NCI-H1436 (cell line): ENCODE measurements at places on chromosomes 5 and 9.

- no peak for DNase-seq
These were observed 242.4 kb upstream of the ATP10B start for GRCh38 chr5:161094411-161094810.

GRCh38 chr9:23674016-23674585, 151.9 kb downstream of the ELAVL2 start:
- no peak for DNase-seq

GRCh38 chr5:4387290-4387689, 752.8 kb upstream of the ADAMTS16 start:
- no peak for DNase-seq

DNA sequence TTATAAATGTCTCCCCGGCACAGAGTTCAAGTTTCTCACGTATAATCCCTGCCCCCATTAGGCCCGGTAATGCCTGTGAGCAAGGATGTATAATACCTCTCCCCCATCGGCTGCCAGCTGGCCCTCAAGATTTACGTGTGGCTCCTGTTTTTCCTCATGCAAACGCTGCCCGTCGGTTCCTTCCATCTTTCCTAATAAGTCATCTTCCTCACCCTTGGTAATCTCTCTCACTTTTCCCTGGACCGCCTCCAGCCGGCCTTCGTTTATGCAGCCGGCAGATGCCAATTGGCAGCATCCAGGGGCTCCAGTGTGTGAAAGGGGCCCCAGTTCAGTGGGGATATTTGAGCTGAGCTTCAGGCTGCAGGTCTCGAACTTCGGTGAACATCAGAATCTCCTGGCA, 86.5 kb upstream of the NEURL1B start:
- DNase-seq: no peak

GRCh38 chr5:1210832-1211251, 9.4 kb downstream of the SLC6A19 start:
- DNase-seq: no peak

GRCh38 chr9:123495731-123496130, 139.7 kb downstream of the CRB2 start:
- DNase-seq: no peak

DNA sequence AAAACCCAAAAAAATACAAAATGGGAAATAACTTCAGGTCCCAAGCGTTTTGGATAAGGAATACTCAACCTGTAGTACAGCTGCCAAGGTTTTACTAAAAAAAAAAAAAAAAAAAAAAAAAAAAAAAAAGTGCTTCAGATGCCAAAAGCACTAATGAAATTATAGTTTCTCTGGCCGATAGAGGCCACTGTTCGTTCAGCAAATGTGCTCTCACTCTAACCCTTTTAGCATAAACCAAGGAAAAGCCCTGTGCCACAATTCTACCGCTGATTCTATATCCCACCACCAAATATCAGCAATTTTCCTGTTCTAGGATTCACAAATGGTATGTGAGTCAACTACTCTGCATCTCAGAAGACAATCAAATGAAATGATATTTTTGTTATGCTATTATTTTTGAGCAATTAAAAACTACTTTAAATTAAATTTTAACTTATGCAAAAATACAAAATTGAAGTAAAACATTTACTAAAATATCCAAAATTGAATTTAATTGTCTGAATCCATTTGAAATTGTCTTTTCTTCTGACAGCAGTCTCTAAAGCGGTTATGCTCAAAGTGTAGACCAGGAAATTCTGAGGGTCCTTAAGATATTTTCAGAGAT, 79.8 kb downstream of the RICTOR start:
- no peak for DNase-seq

GRCh38 chr5:155915601-155916000, 411.4 kb upstream of the SGCD start:
- DNase-seq: no peak

DNA sequence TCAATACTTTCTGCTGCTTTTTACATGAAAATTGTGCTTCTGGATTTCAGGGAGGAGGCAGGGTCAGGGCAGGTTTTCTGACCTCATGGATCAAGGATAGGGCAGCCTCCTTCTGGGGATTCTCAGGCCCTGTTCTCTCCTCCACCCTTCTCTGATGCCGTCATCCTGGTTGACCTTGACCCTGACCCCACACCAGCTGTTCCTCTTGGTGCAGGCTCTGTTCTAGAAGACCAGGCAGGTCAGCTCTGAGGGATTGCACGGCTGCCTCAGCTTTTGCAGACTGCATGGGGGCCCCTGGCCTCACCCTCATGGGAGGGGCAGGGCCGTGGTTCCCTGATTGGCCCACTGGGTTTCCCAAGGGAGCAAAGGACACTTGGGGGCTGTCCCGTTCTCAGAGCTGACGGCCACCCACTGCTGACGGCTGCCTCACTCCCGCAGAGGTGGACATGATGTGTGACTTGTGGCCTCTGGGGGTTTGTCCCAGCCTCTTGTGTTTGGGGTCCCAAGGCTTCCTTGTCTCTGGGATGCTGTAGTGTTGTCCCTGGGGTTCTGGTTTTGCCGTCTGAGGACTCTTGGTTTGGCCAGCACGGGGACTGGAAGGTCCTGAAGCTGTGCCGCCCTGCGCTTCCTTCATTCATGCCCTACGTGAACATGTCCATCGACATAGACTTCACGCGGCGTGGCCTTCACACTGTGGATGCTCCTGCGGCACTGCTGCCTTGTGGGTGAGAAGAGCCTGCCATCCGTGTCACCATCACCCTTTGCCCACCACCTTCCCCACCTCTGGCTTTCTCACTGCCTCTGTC, 34.5 kb downstream of the CEP72 start:
- DNase-seq: no peak

- no peak for DNase-seq
These were observed 217.2 kb downstream of the AGTPBP1 start for GRCh38 chr9:85524531-85524930.

- no peak for DNase-seq
These were observed 600.7 kb upstream of the PTGER4 start for GRCh38 chr5:40078898-40079575.

GRCh38 chr9:104386425-104387069, 117.5 kb upstream of the OR13F1 start:
- peak; percentile 44 for DNase-seq

GRCh38 chr5:59157068-59157467, 574.2 kb downstream of the RAB3C start:
- no peak for DNase-seq

DNA sequence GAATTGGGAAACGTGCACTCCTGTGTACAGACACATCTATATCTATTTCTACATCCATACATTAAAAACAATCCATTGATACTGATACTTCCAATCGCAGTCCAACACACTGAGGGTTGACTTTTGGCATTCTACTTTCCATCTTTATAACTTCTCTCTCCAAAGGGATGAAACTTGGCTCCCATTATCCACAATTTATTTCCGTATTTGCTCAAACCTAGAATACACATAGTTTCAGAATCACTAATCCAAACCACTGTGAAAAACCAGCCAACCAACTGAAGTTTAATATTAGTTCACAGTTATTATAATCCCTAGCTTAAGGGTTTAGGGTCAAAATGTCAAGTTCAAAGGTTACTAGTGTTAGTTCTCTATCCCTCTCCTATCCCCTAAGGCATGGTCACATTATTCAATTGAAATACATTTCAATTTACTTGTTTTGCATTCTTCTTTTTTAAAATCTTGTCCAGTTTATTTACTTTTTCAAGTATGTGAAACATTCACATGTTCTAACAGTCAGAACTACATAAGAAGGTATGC, 156.5 kb downstream of the MED27 start:
- DNase-seq: no peak

DNA sequence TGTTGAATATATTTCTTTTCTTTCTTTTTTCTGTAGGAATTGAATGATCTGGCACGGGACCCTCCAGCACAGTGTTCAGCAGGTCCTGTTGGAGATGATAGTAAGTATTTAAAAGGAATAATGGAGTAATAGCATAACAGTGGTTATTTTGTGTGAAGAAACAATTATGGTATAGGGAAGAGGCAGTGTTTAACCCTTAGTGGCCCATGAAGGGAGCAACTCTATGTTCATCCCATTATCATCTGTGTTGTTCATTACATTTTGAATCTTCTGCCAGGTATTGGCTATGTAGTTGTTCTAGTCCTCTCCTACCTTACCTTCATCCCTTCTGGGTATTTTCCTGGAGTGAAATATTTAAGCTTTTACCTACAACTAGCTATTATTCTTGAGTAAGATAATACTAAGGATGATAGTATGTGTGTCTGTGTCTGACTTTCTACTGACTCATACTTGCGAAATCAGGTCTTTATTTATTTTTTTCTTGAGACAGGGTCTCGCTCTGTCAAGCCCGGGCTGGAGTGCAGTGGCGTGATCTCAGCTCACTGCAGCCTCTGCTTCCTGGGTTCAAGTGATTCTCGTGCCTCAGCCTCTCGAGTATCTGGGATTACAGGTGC, 39.3 kb downstream of the UBE2D2 start:
- DNase-seq: no peak

GRCh38 chr5:68348447-68349222, 133.1 kb downstream of the PIK3R1 start:
- no peak for DNase-seq

DNA sequence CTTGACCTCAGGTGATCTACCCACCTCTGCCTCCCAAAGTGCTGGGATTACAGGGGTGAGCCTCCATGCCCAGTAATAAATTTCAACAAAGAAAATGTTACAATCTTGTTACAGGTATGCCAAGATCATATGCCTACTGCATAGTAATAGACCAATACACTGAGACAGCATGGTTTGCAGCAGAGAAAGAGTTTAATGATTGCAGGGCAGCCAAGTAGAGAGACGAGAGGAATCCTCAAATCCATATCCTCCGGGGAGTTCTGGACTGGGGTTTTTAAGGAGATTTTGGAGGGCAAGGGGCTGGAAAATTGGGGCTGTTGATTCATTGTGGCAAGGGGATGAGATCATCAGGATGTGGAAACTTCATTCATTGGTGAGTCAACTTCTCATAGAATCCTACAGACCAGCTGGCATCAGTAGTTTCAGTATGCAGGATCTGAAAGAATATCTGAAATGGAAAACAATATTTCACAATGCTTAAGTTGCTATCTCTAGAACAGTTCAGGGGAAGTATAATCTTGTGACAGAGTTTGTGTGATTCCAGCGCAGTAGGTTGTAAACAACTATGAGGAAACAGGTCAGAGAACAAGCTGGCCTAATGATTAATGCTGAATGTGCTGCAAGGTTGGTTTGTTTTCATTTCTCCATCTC, 14.8 kb upstream of the TUT7 start:
- no peak for DNase-seq

DNA sequence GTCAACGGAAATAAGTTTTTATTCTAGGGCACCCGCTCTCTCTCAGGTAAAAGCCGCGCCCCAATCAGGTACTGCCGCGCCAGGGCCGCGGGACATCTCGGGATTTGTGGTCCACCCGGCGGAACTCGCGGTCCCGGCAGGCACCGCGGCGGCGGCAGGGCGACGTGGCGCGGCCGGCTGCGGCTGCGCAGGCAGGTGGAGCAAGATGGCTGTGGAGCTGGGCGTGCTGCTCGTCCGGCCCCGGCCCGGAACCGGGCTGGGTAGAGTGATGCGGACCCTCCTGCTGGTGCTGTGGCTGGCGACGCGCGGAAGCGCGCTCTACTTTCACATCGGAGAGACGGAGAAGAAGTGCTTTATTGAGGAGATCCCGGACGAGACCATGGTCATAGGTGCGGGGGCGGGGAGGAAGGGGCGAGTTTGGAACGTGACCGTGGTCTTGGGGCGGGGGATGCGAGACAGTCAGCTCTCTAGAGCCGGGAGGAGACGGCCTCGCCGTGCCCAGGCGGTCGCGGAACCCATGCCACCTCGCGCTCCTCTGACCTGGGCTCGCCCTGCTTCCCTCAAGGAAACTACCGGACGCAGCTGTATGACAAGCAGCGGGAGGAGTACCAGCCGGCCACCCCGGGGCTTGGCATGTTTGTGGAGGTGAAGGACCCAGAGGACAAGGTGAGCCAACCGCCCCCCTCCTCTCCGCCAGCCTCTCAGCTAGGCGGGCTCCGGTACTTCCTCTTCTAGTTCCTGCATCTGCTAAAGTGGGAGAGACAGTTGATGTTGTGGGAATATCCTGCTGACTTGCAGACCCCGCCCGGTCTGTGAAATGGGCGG, at the start of gene TMED9:
TSS of gene TMED9 (plus strand) at position 194 of the 825 bp plus-strand sequence. CDS start at position 206, 12 bp downstream.
- DNase-seq: peak; percentile 56

DNA sequence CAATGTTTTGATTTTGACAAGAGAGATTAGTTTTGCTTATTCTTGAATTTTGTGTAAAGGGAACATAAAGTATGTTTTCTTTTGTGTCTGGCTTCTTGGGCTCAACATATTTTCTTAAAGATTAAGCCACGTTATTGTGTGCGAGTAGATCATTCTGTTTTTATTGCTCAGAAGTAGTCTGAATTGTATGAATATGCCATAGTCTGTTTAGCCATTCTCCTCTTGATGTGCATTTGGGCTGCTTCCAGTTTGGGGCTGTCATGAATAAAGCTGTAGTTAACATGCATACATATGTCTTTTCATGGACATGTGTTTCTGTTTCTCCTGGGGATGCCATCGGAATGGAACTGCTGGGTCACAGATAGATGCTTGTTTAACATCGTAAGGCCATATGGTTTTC, 198.9 kb downstream of the FANCC start:
- DNase-seq: no peak

DNA sequence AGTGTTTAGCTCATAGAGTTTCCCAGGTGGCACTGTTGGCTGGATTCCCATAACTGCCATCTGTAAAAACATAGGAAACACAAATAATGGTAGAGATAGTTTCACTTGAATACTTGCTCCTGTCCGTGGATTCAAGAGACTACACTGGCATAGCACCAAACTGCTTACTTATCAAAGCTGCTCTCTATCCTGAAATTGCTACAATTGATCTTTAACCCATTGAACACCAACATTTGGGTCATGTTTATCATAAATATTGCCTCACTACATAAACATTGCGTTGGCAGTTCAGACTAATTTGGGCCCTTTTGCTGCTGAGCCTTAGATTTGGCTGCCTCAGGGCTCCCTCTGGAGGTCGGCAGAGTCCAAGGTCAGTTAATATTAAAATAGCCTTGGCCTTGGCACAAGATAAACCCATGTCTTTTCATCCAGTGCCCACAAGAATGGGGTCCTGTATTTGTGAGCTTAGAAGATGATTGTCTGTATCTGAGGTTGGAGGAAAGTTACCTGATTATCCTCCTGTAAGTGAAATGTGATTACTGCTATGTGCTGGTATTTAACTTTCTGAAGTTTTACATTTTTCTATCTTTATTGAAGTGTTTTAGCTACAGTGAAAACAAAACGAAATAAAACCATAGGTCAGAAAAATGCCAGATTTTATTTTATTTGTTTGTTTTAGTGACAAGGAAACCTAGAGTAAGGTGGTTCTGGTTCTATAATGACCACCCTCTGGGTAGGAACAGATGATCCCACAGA, 4.0 kb upstream of the RANBP3L start:
- peak; percentile 11 for DNase-seq
